Karpas-422 (cell line): ENCODE measurements at places on chromosomes 6 and 20. TPM values are rescaled to one million over a fixed set of nuclear protein-coding genes. Genes with fewer than 3 reads are reported as not detected.
A peak's percentile ranks its signal among the peaks of the same experiment; 100 is the strongest.

- DNase-seq, result no peak
These were observed 36.8 kb upstream of the DDR1 start for GRCh38 chr6:30847421-30847970.

DNA sequence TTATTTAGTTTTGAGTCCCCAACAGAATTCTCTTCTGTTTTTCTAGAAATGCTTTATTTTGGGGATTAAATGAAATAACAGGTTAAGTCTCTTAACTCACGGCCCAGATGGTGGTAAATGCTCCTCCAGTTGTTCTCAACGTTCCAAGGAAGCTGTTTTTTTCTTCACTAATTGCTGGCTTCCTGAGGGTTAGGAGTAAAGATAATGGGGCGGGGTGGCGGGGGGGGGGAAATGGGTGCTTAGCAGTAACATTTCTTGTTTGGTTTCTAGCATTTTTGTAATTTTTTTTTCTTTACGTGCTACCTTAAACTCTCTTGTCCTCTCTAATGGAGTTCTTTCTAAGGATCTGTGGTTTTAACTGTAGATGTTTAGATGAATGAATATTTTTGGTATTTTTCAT, 2.2 kb downstream of the SRSF3 start:
- DNase-seq, result no peak

DNA sequence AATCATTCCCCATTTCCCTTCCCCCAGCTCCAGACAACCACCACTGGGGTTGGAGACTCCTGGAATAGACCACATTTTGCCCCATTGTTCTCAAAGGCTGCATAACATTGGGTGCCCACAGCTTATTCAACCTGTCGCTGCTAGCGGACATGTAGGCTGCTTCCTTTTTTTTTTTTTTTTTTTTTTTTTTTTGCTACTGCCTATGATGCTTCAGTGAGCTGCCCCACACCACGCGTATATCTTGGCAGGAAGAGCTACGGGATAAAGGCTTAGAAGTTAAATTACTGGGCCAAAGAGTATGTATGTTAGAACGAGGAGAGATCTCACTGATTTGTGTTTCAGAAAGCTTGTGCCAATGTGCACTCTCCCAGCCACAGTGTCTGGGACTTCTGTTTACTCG, 7.0 kb downstream of the LBP start:
- no peak for DNase-seq

- DNase-seq, result no peak
These were observed 131.6 kb downstream of the UTRN start for GRCh38 chr6:144416773-144417172.

GRCh38 chr6:108565091-108565766, 4.5 kb downstream of the FOXO3 start:
- peak; percentile 97 for DNase-seq

GRCh38 chr6:22023937-22024336, 272.9 kb downstream of the PRL start:
- no peak for DNase-seq

DNA sequence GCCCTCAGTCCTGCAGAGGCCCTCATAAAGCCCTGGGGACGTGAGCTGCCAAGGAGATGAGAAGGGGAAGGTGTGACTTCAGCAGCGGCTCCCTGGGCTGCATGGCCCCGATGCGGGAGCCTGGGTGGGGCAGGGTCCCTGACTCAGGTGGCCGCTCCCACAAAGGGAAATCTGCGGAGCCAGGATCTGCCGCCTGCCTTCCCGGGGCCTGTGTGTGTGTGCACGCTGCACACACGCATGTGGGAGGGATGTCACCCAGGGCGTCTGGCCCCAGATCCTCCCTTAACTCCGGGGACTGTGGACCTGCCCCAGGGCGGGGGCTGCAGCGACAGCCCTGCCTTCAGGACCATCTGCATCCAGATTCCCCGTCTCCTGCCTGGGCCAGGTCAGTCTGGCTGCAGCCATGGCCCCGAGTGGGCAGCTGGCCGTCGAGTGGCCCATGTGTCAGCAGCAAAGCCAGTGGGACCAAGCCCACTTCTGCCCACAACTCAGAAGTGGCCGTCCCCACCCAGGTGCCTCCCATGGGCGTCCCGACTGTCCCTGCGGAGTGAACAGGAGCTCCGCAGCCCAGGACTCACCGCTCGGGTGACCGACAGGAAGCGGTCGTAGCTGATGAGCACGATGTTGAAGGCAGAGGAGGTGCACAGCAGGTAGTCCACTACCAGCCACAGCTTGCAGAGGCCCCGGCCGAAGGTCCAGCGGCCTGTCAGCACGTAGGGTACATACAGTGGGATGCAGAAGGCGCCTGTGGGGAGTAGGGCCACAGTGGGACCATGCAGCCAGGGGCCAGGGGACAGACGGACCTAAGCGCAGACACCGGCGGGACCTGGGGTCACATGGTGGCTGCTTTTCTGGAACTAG, 1.9 kb downstream of the HRH3 start:
- peak; percentile 74 for DNase-seq

- DNase-seq, result no peak
These were observed 410.7 kb upstream of the RUNX2 start for GRCh38 chr6:44917430-44917829.

- DNase-seq, result no peak
These were observed 39.6 kb downstream of the PDSS2 start for GRCh38 chr6:107419733-107420132.

DNA sequence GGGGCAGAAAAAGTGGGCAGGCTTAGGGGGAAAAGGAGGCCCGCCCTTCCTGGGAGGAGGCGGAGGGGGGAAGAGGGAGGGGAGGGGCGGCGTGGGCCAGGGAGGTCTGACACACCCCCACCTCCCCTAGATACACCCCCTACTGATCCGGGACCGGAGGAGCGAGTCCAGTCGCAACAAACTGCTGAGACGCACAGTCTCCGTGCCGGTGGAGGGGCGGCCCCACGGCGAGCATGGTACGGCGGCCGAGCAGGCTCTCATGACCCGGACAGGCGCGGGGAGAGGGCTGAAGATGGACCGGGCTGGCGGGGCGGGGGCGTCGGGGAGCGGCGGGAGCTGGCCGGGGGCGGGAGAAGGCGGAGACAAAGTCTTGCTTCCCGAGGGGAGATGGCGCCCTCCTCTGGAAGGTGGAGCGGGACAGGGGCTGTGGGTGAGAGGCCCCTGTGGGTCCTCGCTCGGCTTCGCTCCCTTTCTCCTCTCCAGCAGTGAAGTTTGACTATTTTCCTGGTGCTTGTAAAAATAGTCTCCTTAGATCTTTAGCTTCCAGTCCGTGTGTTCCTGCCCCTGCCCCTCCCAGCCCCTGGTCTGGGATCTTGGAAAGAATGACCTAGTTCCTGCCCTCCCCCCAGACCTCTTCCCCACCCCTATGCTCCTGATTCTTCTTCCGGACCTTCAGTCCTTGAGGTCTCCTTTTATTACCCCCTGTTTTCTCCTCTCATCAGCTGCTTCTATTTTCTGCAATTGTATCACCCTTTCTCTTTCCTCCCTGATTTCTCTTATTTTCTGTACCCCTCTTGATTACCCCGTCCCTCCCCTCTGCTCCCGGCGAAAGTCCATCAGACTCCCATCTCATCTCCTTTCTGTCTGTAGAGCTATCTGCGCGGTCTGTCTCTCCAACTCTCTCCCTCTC, 6.1 kb downstream of the SYNGAP1 start:
- peak; percentile 92 for DNase-seq

DNA sequence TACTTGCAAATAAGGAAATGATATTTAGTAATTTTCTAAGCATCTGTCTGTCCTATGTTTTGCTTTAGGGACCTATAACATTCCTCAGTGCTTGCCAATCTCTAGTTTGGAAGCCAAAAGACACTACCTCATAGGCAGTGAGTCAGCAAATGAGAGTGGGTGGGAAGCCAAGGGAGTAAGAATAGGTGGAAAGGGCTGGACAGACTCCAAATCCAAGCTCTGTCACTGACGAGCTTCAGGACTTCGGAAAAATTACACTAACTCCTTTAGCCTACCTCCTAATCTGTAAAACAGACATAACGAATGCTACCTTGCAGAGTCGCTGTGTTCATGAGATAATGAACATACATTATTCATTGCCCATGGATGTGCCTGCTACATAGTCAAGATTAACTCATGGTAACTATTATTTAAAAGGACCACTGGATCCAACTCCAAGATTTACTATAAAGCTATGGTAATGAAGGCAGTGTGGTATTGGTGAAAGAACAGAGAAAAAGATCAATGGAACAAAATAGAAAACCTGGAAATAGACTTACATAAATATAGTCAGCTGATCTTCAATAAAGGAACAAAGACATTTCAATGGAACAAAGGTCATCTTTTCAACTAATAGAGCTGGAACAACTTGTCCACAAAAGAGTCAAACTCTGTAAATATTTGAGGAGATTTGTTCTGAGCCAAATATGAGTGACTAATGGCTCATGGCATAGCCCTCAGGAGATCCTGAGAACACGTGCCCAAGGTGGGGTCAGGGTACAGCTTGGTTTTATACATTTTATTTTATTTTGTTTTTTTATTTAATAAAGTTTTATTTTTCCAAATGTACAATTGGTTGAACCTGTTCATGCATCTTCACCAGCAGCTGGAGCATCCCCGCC, 64.1 kb downstream of the FAM50B start:
- no peak for DNase-seq

DNA sequence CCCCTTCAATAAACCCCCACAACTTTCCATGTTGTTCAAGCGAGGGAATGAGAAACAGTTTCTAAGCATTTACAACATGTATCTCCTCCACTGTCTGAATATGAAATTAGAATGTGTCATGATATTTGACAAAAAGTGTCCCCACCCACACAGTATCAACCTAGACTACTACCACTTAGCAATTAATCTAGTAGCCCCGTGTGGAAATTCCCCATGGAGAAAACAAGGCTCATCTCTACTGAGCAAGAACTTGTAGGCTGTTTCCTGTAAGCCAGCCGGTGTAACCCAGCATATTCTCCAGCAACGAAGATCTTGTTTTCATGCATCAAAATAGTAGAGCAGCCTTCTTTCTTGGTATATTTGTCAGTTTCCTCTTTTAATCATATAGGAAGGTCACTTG, 115.0 kb downstream of the IRF4 start:
- DNase-seq, result no peak

DNA sequence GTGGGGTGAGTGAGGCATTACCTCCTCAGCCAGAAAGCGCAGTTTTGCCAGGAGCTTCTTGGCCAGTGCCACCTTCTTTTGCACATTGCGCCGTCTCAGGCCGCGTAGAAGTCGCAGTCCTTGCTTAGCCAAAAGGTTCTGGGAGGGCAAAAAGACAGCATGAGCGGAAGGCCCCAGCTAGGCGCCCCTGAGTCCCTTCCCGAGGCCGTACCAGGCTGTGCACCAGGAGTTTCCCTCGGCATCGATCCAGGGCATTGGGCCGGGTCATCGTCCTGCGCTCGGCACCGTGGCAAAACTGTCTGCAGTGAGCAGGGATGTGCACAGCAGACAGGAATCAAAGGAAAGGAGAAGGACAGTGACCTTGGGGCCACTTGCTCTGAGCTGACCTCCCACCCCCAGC, 20.2 kb upstream of the SPAG4 start:
- DNase-seq, result no peak

GRCh38 chr6:37496951-37497885, 2.5 kb downstream of the CCDC167 start:
- DNase-seq, result peak; percentile 56

DNA sequence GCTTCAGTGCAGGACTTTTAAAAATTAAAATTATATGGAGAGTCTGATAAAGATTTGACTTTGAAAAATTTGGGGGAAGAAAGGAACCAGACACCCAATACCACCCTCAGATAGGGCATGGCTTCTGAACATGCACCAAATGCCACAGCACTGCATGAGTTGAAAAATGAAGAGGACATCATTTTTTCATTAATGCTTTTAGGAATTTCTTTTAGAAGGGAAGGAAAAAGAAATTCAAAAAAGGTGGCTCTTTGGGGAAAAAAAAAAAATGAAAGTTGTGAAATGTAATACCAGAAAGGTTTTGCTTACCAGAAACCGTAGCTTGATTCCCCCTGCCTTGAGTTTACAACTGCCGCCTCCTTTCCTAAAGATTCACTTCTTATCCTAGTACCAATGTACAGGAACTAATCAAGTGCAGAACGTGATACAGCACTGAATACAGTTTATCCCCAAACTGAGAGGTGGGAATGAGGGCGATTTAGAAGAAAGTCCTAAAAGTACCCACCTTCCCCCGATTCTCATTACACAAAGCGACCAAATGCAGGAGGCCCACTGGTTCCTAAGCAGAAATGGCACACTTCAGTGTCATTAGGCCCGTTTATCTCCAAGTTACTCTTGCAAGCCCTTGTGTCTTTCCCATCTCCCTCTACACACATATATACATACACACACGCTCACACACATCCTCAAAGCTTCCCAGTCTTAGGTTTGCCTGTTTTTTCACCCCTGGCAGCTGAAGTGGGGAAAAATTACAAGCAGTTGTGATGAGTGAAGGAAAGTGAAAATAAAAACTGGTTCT, 2.8 kb downstream of the PPP1R10 start:
- DNase-seq, result peak; percentile 55

DNA sequence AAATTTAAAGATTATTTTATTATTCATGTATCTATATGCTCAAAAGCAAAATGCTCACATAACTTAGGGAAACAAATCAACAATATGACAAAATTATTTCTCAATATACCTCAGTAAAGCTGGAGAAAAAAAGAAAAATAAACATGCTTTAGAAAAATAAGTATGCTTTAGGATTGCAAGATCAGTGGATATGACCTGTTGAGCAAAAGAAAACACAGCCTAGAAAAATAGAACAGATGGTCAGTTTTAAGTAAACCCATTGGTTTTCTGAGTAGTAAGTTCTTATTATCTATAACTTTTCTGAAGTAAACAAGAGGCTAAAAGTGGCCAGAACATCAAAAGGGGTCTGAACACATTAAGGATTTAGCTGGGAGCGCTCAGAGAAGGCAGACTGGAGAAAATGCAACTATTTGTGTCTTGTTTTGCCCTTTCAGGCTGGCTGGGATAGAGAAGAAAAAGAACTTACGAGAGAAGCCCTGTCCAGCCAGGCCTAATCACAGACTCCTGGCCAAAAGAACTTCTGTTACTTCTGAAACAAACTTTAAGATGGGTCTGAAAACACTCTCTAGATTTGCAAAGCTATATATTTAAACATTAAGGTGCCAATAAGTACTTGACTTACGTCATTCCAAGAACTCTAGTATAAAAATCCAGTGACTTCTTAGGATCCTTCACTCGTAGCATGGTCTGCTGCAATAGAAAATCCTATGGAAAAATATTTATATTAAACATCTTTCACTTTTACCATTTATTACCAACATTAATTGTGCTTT, 16.5 kb downstream of the GLO1 start:
- no peak for DNase-seq

DNA sequence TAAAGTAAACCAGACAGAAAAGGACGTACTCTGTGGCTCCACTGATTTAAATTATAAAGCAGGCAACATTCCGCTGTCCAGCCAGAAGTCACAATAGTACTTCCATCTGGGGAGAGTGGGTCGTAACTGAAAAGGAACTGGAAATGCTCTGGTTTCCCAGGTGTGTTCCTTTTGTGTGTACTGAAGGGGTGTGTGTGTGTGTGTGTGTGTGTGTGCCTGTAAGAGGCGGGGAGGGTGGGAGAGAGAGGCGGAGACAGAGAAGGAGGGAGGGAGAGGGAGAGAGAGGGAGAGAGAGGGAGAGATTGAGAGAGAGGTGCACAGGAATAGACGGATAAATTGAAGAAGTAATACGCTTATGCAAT, 178.4 kb upstream of the ZNF184 start:
- DNase-seq, result no peak

GRCh38 chr20:17856837-17857605, 111.6 kb downstream of the SNX5 start:
- no peak for DNase-seq

Gene LRRN4
- total RNA-seq, result not detected in 2 replicates

Gene DOK5
- total RNA-seq, result not detected in 2 replicates

Gene LCA5
- not detected in 2 replicates for total RNA-seq

Gene FLRT3
- total RNA-seq, result not detected in 2 replicates

Gene VGLL2
- not detected in 2 replicates for total RNA-seq

Gene CRYBG1
- 37.2 and 39.3 TPM in 2 replicates for total RNA-seq
